ENCODE measurements at places on chromosomes 6 and 20.

- no peak for DNase-seq
Measured at GRCh38 chr6:69424581-69424980, 372.2 kb downstream of the LMBRD1 start.

DNA sequence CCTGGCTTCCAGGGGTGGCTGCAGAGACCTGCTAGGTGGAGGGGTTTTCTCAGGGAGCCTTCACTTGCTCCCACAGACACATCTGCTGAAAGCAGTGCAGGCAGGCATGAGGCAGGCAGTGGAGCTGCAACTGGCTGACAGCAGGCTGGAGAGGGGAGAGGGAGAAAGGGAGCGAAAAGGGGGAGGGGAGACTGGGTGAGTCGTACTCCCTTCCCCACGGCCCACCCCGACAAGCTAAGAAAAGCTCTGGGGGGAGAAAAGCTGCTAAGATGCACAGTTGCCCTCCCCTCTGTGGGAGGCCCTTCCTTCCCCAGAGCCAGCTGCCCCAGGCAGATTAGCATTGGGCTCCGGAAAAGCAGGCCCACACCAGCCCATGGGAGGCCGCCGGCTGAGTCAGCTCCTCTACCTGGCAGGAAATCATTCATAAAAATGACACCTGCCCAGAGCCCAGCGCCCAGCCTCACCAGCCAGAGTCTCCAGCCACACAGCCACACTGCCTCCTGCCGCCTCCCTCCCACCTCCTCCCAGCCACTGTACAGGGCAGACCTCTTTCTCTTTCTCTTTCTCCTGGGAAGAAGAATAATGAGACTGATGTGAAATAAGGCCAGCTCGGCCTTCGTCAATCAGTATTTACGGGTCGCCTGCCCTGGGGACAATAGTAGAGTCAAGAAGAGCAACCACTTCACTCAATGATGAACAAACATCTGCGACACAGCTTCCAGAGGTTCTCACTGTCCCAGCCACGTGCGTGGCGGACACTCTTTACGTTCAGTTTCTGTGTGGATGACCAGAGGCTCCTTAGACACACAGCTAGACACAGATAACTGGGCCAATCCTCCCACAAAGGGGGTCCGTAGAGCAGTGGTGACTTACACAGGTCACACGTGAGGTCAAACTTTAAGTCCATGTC is 7.7 kb upstream of the C20orf203 start:
- no peak for DNase-seq

GRCh38 chr6:1703923-1704322 is 94.2 kb downstream of the FOXC1 start:
- DNase-seq: no peak

DNA sequence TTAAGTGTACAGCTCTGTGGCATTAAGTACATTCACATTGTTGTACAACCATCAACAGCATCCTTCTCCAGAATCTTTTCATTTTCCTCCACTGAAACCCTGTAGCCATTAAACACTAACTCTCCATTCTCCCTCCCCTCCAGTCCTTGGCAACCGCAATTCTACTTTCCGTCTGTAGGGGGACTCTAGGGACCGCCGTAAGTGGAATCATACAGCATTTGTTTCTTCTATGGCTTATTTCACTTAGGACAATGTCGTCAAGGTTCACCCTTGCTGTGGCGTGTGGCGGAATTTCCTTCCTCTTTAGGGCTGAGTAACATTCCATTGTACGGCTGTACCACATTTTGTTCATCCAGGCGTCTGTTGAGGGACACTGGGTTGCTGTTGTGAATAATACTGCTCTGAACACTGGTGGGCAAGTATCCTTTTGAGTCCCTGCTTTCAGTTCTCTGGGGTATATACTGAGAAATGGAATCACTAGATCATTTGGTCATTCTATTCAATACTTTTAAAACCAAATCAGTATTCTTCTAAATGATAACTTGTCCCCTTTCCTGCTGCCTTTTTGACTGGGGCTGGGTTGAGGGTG is 50.7 kb downstream of the PPP1R3G start:
- peak; percentile 50 for DNase-seq

GRCh38 chr20:56200456-56200855 is 48.1 kb upstream of the MC3R start:
- no peak for DNase-seq

- DNase-seq: no peak
Measured at GRCh38 chr20:46509523-46509922, 3.8 kb downstream of the ZNF334 start.

- DNase-seq: no peak
Measured at GRCh38 chr6:73252703-73253102, 10.3 kb downstream of the KHDC1 start.

DNA sequence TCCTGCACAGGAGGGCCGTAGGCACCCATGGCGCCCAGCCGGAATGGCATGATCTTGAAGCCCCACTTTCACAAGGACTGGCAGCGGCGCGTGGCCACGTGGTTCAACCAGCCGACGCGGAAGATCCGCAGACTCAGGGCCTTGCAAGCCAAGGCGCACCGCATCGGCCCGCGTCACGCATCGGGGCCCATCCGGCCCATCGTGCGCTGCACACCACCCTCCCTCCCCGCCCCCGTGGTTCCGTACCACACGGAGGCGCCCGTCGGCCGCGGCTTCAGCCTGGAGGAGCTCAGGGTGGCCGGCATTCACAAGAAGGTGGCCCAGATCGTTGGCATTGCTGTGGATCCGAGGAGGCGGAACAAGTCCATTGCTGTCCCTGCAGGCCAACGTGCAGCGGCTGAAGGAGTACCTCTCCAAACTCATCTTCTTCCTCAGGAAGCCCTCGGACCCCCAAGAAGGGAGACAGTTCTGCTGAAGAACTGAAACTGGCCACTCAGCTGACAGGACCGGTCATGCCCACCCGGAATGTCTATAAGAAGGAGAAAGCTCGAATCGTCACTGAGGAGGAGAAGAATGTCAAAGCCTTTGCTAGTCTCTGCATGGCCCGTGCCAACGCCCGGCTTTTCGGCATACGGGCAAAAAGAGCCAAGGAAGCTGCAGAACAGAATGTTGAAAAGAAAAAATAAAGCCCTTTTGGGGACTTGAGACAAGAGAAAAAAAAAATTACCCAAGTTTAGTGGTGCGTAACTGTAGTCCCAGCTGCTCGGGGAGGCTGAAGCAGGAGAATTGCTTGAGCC is 9.9 kb upstream of the NCOA5 start:
- no peak for DNase-seq

DNA sequence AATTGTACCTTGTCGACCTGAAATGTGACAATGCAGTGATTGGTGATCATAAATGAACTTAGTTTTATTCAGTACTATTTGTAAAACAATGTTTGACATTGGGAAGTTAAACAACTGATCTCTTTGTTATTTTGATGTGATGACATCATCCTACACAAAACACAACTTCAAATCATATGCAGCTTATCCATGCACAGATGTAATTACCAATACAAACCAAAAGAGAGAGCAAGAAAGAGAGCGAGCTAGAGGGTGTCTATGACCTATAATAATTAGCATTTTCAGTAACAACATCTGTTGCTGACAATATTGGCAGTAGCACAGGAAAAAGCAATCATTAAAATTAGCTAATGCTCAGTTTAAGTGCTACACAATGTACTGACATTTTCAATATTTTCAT is 320.9 kb downstream of the UTRN start:
- no peak for DNase-seq

- no peak for DNase-seq
Measured at GRCh38 chr6:55785273-55785672, 90.1 kb downstream of the BMP5 start.

DNA sequence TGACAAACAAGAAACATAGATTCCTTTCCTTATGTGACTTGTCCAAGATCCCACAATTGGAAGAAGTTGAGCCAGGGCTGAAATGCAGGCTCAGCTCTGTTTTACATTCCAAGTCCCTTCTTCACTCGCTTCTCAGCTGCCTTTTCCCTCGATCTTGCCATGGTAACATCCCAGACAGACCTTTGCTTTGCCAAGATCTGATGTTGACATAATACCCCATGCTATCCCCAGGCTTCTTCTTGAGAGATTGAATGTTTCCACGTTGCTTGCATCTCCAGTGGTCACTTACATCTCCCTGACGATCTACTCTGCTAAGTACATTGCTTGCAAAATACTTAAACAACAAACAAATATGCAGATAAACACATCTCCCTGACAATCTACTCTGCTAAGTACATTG is 63.5 kb downstream of the TBXT start:
- DNase-seq: peak; percentile 9
